Natural killer cell treated with Interleukin-12 subunit alpha and Interleukin-12 subunit beta and Interleukin-15 and Interleukin-18, amount 100 ng/mL, for 72 hours (primary cell): ENCODE measurements at places on chromosomes 4 and X. TPM values are rescaled to one million over a fixed set of nuclear protein-coding genes. Genes with fewer than 3 reads are reported as not detected.

CPEB2 gene
- 5.4 TPM for total RNA-seq

- no peak overlapping the region for H3K4me3 ChIP-seq
- no peak overlapping the region for H3K27ac ChIP-seq
- no peaks in the 10 kb centered on the region for H3K36me3 ChIP-seq
- DNase-seq, result no peak
These were observed 456.0 kb upstream of the SPANXN1 start for GRCh38 chrX:144791298-144791697.

- H3K4me3 ChIP-seq, result no peak overlapping the region
- no peaks in the 10 kb centered on the region for H3K36me3 ChIP-seq
- peaks cover 17% of the 10 kb centered on the region for H3K27me3 ChIP-seq
- H3K4me1 ChIP-seq, result no peaks in the 10 kb centered on the region
- H3K27ac ChIP-seq, result no peak overlapping the region
- DNase-seq, result no peak
These were observed 50.8 kb downstream of the ANXA3 start for GRCh38 chr4:78602334-78602733.

GRCh38 chr4:157459785-157460184 lies 239.3 kb downstream of the GRIA2 start:
- H3K4me3 ChIP-seq, result no peak overlapping the region
- no peak for DNase-seq
- H3K4me1 ChIP-seq, result no peaks in the 10 kb centered on the region

RAB39B gene
- total RNA-seq, result 8.3 TPM

DNA sequence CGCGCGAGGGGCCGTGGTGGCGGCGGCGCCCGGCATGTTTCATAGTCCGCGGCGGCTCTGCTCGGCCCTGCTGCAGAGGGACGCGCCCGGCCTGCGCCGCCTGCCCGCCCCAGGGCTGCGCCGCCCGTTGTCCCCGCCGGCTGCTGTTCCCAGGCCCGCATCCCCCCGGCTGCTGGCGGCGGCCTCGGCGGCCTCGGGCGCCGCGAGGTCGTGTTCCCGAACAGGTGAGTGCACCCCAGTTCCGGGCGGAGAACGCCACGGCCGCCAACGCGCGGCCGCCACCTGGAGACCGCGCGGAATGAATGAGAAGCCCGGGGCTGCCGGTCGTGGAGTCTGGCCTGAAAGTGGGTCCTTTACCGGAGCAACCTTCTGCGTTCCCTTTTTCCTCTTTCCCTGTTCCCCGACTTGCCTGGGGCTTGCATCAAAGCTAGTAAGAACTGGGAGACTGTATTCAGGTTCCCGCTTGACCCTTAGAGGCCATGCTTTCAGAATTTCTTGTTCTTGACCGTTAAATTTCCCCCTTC lies 429 bp downstream of the NOCT start:
- no peaks in the 10 kb centered on the region for H3K27me3 ChIP-seq
- peaks cover 23% of the 10 kb centered on the region for H3K4me1 ChIP-seq
- H3K36me3 ChIP-seq, result no peaks in the 10 kb centered on the region
- peak overlapping the region; percentile 74 for H3K27ac ChIP-seq
- no peak for DNase-seq

- H3K36me3 ChIP-seq, result peaks cover 11% of the 10 kb centered on the region
- DNase-seq, result no peak
- H3K4me1 ChIP-seq, result peaks cover 7% of the 10 kb centered on the region
- H3K27ac ChIP-seq, result no peak overlapping the region
- H3K4me3 ChIP-seq, result no peak overlapping the region
These were observed 32.4 kb upstream of the TMLHE start for GRCh38 chrX:155645180-155645579.

MYOZ2 gene
- total RNA-seq, result not detected

DNA sequence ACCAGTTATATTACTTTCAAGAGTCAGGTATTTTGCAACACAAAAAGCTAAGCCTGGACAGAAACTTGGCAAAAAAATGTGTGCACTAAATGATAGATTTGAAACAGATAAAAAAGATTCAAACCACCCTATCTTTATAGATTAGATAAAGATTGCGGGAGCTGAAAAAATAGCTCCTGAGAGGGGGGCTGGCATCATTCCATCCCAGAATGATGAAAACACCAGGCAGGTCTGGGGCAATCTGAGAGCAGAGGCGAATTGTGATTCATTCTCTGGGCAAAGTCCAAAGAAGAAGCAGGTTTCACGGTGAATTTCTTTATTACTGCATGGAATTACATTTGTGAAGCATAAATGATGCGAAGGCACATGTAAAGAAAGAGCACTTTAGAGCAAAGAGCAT lies 168.5 kb upstream of the DMD start:
- H3K36me3 ChIP-seq, result peaks cover 6% of the 10 kb centered on the region
- H3K4me1 ChIP-seq, result no peaks in the 10 kb centered on the region
- H3K27ac ChIP-seq, result no peak overlapping the region
- no peak overlapping the region for H3K4me3 ChIP-seq
- DNase-seq, result no peak

SPANXD gene
- not detected for total RNA-seq

JCHAIN gene
- total RNA-seq, result 39.7 TPM

- peaks cover 1% of the 10 kb centered on the region for H3K27me3 ChIP-seq
- no peak overlapping the region for H3K27ac ChIP-seq
- H3K4me3 ChIP-seq, result no peak overlapping the region
- DNase-seq, result no peak
These were observed 199.9 kb downstream of the MGST2 start for GRCh38 chr4:139865537-139865936.

- H3K36me3 ChIP-seq, result no peaks in the 10 kb centered on the region
- peak overlapping the region; percentile 34 for H3K4me3 ChIP-seq
- no peak for DNase-seq
- H3K27ac ChIP-seq, result no peak overlapping the region
- H3K4me1 ChIP-seq, result peaks cover 20% of the 10 kb centered on the region
- H3K27me3 ChIP-seq, result peaks cover 3% of the 10 kb centered on the region
These were observed 55.4 kb upstream of the DHX15 start for GRCh38 chr4:24639714-24640113.
